ENCODE measurements at places on chromosomes 16 and 17.

DNA sequence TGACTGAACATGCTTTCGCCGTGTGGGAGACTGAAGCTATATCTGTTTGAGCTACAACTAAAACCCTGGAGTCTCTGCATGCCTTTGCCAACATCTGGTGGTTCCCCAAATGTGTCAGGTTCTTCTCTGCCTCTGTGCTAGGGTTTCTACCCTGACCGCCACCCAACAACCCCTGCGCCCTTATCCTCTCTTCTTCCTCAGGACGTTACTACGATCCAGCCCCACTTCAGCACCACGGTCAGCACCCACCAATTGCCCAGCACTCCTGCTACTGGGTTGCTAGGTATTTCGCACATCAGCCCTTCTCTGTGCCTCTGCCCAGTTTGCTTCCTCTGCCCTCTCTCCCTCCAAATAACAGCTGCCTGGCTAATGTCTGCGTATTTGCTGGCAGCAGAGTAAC is 106.3 kb upstream of the HSBP1 start:
- DNase-seq: peak; percentile 33

DNA sequence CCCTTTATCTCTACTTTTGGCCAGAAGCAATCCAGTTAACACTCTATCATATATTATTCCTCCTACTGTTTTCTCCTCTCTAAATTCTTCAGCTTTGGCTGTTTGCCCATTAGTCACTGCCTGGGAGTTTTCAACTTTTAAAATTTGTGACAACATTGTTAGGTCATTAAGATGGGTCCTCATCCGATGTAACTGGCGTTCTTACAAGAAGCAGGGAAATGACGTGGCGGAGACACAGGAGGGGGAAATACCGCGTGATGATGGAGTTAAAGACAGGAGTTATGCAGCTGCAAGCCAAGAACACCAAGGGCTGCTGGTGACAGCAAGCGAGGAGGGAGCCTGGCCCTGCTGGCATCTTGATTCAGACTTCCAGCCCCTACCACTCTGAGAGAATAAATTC is 34.8 kb upstream of the CPHXL start:
- no peak for DNase-seq

- no peak for DNase-seq
Observed at GRCh38 chr17:71983828-71984227, 137.0 kb upstream of the SOX9 start.

GRCh38 chr17:76932402-76933333 is 64.5 kb downstream of the MGAT5B start:
- no peak for DNase-seq

GRCh38 chr17:50272246-50272645 is 2.0 kb upstream of the TMEM92 start:
- no peak for DNase-seq

DNA sequence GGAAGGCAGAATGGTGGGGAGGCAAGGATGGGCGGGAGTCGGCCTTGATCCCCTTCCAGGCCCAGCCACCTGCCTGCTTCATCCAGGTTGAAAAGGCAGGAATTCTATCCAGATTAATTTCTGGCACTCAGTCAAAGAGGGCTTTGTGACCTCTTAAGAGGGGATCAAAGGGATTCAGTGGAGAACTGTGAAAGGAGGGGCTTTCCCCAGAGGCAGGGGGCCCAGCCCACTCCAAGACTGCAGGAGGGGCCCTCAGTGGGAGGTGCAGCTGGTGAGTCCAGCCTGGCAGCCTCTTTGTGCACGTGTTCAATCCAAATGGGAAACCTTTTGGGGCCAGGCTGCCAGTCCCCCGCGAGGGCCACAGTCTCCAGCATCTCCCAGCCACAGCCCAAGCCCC is 148.5 kb upstream of the PLCG2 start:
- no peak for DNase-seq
